ENCODE measurements at places on chromosomes 6 and 20.

DNA sequence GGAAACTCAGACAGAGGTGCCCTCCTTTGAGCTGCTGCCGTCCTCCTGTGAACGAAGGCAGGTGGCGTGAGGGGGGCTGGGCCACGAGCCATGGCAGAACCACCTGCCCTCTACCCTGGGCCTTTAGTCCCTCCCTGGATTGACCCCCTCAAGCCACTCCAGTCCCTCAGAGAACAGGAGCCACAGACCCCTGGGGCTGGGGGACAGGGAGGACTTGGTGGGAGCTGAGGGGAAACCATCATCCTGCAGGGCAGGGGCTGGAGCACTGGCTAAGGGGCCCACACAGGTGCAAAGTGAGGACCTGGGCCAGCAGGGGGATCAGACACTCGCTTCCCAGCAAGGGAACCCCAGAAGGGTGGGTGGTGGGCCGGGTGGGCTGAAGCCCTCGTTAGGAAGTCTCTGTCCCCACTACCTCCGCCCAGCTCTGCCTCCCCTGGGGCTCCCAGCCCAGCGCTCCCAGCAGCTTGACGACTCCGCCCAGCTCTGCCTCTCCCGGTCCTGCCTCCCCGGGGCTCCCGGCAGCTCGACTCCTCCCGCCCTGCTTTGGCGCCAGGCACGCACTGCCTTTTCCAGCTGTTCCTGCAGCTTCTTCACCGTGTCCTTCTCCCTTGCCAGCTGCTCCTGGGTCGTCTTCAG lies 44.4 kb downstream of the DSTN start:
- no peak for DNase-seq

DNA sequence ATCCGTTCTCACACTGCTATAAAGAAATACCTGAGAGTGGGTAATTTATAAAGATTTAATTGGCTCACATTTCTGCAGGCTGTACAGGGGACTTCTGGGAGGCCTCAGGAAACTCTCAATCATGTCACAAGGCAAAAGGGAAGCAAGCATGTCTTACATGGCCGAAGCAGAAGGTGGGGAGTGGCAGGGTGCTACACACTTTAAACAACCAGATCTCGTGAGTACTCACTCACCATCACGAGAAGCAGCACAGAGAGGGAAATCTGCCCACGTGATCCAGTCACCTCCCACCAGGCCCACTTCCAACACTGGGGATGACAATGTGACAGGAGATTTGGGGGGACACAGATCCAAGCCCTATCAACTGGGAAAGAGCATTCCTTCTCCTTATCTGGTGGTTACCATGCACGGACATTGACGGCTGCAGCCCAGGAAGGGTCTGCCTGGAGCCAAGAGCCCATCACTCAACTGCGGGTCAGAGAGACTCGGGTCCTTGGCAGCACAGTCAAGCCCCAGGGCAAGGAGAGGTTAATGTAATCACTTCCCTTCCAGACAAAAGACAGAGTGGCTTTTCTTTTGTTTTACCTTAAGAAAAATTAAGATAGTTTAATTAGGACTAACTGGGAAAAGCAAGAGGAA lies 112.3 kb upstream of the CST7 start:
- no peak for DNase-seq

DNA sequence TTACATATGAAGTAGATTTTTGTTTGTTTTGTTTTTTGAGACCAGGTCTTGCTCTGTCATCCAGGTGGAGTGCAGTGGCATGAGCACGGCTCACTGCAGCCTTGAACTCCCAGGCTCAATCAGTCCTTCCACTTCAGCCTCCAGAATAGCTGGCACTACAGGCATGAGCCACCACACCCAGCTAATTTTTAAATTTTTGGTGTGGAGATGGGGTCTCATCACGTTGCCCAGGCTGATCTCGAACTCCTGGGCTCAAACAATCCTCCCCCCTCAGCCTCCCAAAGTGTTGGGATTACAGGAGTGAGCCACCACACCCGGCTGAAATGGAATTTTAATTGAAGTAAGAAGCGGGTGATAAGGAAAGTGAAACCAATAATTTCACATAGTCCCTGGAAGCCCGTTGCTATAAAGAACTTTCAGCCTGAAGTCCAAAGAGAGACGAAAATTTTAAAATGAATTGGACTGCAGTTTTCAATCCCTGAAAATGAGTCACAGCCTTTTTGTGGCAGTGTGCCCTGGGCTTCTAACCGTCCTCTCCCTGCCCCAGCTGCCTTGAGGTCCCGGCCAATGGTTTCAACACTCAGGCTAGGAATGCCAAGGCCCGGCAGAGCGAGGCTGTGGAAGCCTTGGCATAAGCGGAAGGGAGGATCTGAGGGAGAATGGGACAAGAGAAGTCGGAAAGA lies 757 bp downstream of the RAET1E start:
- DNase-seq: no peak

DNA sequence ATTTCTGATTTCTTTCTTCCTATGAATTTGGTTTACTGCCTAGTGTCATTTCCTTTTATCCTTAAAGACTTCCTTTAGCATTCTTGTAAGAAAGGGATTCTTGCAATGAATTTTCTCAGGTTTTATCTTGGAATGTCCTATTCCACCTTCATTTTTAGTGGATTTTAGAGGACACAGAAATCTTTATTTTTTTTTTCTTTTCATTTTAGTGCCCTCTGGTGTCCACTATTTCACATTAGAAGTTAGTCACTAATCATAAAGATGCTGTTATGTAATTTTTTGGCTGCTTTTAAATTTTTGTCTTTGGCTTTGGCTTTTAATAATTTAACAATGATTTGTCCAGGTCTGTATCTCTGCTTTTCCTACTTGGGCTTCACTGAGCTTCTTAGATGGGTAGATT lies 28.1 kb downstream of the LMBRD1 start:
- no peak for DNase-seq

DNA sequence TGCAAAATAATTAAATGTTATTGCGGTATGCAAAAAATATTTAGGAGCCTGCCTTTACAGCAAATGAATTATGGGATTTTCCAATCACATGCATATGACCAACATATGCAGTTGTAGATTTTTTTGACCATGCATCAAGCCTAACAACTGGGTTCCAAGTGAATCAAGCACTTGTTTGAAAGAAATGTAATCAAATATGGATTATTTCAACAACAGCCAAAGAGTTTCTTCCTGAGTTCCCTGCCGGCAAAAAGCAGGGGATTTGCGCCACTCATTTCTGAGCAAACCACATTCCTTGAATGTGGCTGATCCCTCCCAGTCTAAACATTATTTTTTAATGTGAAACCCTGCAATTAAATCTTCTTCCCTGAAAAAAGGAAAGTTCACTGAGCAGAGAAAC lies 100.1 kb upstream of the ADTRP start:
- no peak for DNase-seq

- no peak for DNase-seq
Measured at GRCh38 chr6:154122195-154122925, 83.3 kb downstream of the OPRM1 start.

DNA sequence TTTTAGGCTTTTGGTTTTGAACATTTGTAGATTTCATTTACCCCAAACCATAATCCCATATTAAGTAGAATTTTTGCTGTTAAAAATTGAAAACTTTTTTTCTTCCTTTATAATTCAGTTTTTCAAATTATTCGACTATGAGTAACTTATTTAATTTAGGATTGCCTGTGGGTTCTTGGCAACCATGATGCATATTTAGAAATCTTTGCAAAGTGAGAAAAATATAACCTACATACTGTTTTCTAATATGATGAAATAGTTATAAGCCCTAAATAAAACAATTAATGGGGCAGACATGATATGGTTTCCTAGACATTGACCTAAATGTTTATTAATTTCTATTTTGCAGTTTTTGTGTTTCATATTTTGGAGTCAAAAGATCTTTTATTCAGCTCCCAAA lies 23.6 kb downstream of the NEDD9 start:
- no peak for DNase-seq

DNA sequence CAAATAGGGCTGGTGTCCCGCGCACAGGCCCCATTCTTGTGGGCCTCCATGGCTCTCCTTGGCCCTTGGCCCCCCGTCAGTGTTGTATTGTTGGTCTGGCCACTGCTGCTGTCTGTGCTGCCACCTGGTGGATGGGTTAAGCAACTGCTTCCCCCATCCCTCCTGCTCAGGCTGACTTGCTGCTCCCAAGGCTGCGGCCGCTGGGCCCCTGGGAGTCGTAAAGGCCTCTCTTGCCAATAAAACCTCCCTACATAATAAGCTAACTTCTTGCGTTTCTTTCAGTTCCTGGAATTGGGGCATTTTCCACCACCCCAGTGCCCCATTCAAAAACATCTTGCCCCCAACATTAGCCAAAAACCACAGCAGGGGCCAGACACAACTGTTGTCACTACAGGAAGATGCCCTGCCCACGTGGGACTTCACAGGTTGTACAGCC lies 27.1 kb downstream of the CD83 start:
- DNase-seq: peak; percentile 89

- no peak for DNase-seq
Measured at GRCh38 chr20:62176866-62177265, 6.0 kb upstream of the MTG2 start.

GRCh38 chr6:37607944-37608343 lies 89.7 kb downstream of the MDGA1 start:
- DNase-seq: peak; percentile 45

GRCh38 chr6:26088344-26088743 lies 1.1 kb downstream of the HFE start:
- no peak for DNase-seq

DNA sequence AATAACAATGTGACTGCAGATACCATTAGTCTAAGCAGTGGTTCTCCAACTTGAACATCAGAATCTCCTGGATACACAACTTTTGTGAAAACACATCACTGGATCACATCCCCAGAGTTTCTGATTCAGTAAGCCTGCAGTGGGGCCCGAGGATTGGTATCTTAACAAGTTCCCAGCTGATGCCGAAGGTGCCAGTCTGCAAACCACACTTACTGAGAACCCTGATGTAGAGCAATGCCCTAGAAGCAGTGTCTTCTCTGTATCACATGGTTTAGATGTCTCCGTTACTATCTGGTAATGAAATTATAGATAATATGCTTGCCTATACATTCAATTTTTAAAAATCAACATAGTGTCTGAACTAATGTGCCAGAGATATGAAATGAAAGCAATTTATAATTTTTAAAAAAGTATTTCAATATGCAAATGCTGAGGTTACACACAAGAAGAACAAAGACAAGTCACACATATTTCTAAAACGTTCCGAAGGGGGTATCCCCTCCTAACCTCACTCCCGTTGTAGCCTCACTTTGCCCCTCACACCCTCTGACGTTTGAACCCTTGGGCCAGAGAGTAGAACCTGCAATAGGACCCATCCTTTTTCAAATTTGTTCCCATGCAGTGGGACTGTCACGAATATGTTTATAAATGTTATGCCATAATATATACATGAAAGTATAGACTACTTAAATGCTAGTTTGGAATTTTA lies 115.4 kb upstream of the SAMD5 start:
- no peak for DNase-seq

- no peak for DNase-seq
Measured at GRCh38 chr6:168384045-168385036, 56.6 kb upstream of the SMOC2 start.

DNA sequence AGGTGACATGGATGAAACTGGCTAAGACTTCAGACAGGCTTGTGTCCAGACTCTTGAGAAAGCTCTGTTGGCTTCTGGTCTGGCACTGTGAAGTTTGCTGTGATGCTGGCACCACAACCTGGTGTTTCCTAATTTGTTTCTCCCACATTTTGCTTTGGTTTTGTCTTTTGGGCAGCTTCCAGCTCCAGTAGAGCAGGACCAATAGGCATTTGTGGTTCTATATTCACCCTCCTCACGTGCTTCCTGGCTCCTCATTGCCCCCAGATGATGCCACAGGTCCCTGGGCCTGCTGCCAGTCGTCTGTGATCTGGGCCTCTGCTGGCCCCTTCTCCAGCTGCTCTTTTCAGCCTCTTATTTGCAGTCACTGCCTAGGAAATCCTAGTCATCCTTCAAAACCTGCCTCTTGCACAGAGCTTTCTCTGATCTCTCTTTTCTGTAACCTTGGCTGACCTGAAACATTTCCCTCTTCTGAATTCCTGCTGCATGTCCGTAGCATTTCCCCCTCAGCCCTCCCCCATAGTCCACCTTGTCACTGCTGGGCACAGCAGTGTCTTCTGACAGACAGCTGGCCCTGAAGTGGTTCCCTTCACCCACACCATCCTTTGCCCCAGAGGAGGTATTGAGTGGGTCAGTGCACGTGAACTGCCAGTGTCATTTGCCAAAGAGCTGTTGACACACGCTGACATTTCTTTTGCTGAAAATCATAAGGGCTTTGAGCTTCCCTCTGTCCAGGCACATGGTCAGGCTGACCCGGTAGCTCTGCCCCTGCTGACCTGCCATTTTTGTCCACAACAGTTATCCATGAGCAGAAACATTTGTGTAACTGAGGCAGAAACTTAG lies 63.0 kb downstream of the PTPN1 start:
- DNase-seq: peak; percentile 81

DNA sequence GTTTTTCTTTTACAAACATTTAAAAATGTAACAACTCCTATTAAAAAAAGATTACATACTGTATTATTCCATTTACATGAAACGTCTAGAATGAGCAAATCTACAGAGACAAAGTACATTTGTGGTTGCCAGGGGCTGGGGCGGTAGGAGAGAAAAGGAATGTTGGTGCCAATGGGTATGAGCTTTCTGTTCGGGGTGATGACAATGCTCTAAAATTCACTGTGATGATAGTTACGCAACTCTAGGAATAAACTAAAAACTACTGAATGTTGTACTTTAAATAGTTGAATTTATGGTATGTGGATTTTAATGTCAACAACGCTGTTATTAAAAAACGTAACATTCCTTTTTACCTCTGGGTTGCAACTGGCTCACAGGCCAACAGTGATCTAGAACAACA lies 211.1 kb downstream of the GMDS start:
- DNase-seq: no peak

DNA sequence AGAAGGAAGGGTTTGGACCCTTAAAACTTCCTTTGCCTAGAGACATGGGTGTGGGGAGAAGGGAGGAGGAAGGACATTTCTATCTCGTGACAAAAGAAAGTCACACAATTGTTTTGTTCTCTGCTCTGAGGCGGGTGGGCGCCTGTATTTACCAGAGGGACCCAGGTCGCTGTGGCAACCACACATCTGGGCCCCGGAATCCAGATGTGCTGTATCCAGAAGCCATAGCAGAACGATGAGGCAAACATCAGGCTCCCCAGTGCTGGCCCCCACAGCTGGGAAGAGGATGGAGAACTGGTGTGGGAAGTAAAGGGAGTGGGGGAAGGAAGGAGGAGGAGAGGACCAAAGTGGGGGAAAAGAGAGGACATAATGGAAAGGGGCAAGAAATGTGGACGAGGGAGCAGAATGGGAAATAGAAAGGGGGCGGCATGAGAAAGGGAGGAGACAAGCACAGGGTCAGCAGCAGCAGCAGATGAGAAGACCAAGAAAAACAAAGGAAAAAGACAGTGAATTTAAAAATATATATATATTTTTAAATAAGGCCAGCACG lies 3.4 kb upstream of the TNXB start:
- no peak for DNase-seq

GRCh38 chr20:9332791-9333479 lies 181.5 kb upstream of the LAMP5 start:
- DNase-seq: peak; percentile 15

- no peak for DNase-seq
Measured at GRCh38 chr6:70254784-70255183, 48.1 kb downstream of the COL9A1 start.

All from hematopoietic multipotent progenitor cell treated with erythropoietin and hydrocortisone succinate and interleukin-3 and kit ligand, for 4 days (in vitro differentiated cells).